ENCODE measurements at places on chromosomes 3 and 15.

DNA sequence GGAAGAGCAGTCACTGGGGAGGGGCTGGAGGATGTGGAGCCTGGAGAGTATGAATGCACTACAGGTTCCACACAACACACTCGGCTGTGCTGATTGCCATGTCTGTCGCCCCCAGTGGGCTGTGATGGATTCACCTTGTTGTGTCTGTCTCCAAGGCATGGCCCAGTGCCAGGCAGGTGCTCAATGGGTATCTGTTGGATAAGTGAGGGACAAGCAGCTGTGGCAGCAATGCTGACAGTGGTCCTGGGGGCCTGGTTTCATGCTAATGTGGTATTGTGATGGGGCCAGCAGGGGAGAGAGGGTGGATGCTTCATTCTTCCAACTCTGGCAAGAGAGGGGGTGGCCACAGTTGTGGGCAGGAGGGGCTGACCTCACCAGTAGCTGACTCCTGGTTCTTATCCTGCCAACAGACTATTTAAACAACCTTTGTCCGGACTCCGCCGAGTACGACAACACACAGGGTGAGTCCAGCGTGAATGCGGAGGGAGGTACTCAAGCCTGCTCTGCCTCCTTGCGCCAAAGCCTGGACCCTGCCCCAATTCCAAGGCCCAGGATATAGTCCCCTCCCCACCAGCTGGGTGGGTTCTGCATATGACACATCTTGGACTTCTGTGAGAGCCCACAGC lies 47.3 kb upstream of the NR2C2 start:
- DNase-seq: no peak

GRCh38 chr15:64809649-64810496 lies 15.6 kb downstream of the PIF1 start:
- peak; percentile 68 for DNase-seq

GRCh38 chr3:126857928-126858327 lies 125.0 kb upstream of the PLXNA1 start:
- no peak for DNase-seq

DNA sequence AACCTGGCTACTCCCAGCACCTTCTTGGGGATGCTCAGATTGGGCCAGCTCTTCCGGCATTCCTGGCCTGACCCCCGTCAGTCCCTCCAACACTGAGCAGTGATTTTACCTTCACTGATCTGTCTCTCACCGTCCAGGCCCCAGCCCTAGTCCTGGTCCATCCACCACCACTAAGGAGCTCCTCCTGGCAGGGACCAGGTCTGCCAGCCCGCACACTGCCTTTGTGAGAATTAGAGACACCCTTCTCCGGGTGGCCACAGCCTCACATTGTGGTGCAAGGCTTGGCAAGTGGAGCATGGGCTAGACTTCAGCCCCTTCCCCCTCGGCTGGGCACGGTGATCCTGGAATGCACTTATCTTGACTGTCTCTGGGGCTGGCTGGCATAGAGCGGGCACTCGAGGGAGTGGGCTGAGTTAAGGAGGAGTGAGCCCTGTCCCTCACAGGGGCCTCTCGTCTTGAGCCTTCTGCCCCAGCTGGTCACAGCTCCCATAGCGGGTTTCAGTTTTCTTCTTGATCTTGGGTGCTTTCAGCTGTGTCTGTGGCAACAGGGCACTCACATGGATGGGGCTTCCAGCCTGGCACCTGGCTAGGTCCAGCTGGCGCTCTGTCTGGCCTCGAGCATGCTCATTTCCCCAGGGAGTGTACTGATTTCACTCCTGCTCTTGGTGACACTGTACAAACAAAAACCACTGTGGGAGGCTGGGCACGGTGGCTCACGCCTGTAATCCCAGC lies 53.9 kb downstream of the LINGO1 start:
- DNase-seq: no peak

GRCh38 chr3:43238801-43239200 lies 47.5 kb upstream of the SNRK start:
- no peak for DNase-seq

DNA sequence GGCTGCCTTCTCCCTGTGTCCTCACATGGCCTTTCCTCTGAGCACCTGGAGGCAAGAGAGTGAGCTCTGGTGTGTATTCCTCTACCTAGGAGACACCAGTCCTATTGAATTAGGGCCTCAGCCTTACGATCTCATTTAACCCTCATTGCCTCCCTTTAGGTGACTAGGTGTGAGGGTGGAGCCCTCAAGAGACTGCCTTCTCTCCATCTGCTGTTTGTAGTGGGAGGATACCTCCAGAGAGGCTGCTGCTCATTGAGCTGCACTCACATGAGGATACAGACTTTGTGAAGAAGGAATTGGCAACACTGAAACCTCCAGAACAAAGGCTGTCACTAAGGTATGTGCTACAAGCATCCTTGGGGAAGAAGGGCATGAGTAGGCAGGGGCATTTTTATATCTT lies at the start of gene CCR8:
Gene CCR8, plus strand, starts transcription at position 217 of the 400 bp plus-strand sequence. CDS start 2,623 bp downstream, outside the sequence.
- DNase-seq: no peak

DNA sequence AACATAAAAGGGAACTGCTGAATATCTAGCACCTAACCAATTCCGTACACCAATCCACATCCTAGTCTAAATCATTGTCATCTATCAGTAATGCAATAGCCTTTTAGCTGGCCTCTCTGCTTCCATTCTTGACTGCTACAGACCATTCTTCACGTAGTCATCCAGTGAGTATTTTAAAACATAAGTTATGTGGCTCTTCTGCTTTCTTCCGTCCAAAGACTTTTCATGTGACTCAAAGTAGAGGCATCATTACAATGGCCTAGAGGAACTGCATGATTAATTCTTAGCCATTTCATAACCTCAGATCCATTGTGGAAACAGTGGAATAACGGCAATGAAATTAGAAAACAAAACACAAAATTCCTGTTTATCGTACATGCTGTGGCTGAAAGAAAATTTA lies 88.9 kb upstream of the CBLB start:
- DNase-seq: peak; percentile 90
